ENCODE measurements at places on chromosomes 5 and 9. TPM values are rescaled to one million over a fixed set of nuclear protein-coding genes. Genes with fewer than 3 reads are reported as not detected.
A peak's percentile ranks its signal among the peaks of the same experiment; 100 is the strongest.

DNA sequence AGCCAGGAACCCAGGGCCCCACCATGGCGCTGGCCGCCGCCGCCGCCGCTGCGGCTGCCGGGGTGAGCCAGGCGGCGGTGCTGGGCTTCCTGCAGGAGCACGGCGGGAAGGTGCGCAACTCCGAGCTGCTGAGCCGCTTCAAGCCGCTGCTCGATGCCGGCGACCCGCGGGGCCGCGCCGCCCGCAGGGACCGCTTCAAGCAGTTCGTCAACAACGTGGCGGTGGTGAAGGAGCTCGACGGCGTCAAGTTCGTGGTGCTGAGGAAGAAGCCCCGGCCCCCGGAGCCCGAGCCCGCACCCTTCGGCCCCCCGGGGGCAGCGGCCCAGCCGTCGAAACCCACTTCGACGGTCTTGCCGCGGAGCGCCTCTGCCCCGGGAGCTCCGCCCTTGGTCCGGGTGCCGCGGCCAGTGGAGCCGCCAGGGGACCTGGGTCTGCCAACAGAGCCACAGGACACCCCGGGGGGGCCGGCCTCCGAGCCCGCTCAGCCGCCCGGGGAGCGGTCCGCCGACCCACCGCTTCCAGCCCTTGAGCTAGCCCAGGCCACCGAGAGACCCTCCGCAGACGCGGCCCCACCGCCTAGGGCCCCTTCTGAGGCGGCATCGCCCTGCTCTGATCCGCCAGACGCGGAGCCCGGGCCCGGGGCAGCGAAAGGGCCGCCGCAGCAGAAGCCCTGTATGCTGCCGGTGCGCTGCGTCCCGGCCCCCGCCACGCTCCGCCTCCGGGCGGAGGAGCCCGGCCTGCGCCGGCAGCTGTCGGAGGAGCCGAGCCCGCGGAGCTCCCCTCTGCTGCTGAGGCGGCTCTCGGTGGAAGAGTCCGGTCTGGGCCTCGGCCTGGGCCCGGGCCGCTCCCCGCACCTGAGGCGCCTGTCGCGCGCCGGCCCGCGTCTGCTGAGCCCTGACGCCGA is 749 bp downstream of the SOWAHA start:
- DNase-seq = peak; percentile 82

GRCh38 chr5:158513490-158514318 is 586.0 kb downstream of the EBF1 start:
- DNase-seq = no peak

- no peak for DNase-seq
Measured at GRCh38 chr5:164375051-164375450, 869.6 kb downstream of the MAT2B start.

DNA sequence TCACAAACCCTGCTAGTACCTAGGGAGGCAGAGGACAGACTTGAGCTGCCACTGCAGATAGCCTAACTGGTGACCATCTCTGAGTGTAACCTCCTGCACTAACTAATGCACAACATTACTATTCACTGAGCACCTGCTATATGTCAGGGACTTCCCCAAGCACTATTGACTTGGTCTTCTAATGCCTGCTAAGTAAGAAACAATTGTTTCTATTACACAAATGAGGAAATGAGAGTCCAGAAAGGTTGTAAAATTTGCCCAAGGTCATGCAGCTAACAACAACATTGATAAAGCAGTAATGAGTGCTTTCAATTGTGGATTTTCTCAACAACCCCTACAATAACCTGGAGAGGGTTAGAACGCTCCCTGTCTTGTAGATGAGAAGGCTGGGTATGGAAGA is 183.7 kb downstream of the ZNF462 start:
- no peak for DNase-seq

DNA sequence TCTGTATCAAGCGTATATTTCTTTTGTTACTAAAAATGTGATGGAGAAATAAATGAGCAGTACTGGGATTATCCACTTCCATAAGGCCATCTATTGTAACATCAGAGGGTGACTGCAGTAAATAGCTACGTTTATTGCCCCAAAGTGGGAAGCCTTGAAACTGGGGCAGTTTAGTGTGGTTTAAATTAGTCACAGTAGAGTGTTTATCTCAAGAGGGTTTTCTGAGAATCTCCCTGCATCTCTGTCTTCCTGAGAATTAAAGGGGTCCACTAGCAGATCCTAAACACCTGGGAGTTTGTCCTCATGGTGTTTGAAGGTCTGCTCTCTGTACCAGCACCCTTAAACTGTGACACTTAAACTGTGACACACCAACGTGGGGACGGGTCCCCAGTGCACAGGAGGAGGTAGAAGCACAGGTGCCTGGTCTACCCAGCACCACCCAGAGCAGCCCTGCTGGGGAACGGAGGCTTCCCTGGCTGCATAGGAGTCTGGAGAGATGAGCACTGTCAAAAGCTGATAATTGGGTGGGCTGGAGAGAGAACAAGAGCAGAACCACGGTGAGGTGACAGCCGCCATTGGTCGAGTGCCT is 25.2 kb downstream of the PRRC2B start:
- peak; percentile 67 for DNase-seq

GRCh38 chr9:93810028-93810971 is 144.9 kb downstream of the BARX1 start:
- DNase-seq = peak; percentile 31

- DNase-seq = peak; percentile 83
Measured at GRCh38 chr5:157303667-157304327, 37.9 kb downstream of the CYFIP2 start.

DNA sequence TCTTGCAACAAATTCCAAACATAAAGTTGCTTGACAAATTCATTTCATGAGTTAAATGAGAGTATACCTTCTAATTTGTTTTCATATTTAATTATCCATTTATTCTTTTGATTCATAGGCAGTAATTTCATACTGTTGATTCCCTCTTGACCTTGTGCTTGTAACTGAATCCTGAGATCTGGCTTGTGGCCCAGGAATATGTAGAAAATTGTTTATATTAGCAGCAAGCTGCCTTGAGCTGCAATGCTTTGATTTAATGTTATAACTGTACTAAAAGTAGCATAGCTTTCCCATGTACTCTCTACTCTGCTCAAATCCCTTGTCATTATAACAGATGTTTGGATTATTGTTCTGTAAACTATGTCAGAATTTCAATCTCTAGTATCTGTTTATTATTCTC is 780.7 kb downstream of the NR2F1-AS1 start:
- no peak for DNase-seq

DNA sequence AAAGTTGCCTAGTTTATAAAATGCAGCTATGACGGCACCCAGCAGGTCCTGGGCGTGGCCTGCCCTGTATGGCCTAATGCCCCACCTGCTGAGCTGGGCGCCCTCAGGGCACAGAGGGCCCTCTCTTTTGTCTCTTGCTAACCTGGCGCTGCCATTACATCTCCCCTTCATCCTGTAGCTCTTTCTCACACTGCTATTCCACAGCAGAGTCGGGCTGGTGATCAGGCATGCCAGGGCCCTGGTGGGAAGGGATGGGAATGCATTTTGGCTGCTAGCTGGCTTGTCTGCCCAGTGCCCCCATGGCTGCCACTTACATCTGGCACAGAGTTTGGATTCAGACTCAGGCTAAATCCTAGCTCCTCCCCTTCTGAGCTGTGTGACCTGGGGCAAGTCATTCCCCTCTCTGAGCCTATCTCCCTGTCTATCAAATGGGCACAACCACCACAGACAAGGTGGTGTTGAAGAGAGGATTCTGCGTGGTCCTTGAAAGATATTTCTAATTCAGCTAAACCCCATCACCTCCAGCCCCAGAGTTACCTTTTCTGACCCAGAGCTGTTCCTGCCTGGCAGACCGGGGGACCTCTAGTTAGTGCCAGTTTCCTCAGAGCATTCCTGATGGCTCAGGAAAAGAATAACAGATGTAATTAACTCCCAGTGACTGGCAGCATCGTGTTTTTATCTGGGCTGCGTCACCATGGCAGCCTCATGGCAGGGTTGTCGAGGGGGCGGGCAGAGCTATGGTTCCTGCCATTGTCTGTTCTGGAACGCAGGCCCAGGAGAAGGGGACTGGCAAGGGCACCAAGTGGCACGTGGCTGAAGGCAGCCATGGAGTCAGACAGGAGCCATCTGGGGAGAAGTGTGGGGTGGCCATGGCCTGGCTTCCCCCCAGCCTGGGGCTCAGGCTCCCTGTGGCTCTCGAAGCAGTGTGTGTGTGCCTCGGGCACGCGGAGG is 6.3 kb downstream of the PRR7 start:
- no peak for DNase-seq

- DNase-seq = no peak
Measured at GRCh38 chr9:21684831-21685362, 117.5 kb upstream of the MTAP start.

GRCh38 chr5:142798099-142798770 is 28.1 kb downstream of the ARHGAP26 start:
- peak; percentile 76 for DNase-seq

DNA sequence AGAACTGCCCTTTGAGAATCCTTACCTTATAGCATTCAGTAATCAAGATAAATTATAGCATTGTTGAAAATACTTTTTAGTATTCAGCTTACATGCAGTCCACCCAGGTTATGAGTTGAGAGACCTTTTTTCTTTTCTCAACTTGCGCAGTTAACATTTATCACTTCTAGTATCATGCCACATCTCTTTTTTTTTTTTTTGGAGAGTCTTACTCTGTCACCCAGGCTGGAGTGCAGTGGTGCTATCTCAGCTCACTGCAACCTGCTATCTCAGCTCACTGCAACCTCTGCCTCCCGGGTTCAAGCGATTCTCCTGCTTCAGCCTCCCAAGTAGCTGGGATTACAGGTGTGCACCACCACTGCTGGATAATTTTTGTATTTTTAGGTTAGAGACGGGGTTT is 29.0 kb downstream of the LRRC70 start:
- no peak for DNase-seq

GRCh38 chr5:124492444-124493224 is 253.8 kb downstream of the ZNF608 start:
- DNase-seq = no peak

DNA sequence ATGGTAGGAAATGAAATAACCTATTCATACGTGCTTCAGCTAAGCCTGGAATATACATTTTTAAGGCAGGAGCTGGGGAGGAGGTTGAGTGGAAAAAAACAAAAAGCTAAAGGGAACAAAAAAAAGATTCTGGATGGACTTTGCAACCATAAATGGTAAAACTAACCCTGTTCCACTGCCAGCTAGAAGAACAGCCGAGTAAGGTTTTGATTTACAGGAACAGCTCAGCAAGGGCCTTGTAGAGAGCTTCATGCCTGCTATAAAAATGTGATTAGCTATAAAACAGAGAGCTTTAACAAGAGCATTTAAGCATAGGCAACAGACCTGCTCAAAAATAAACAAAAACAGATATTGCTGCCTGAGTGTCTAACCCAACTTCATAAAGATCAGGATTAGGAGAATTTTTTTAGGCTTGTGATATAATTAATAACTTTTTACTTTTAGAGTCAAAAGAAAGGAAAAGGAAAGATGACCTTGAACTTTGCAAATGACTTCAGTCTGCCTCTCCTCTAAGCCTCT is 194.8 kb downstream of the FBXL7 start:
- DNase-seq = no peak

DNA sequence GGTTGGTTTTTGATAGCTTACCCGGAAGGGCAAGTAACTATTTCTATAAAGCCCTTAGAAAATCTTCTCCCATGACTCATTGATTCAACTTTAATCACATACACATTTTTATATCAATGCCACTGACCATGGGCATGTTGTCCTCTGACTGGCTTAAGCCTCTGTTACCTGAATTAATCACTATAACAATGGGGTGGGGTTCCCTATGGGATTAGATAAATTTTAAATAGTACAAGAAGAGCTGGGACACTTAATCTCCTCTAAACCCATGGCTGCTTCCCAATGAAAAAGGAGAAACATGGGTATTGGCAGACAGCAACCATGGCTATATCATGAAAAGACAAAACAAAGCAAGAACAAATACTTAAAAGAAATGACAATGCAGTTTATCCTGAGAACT is 636.2 kb downstream of the BRINP1 start:
- DNase-seq = no peak

DNA sequence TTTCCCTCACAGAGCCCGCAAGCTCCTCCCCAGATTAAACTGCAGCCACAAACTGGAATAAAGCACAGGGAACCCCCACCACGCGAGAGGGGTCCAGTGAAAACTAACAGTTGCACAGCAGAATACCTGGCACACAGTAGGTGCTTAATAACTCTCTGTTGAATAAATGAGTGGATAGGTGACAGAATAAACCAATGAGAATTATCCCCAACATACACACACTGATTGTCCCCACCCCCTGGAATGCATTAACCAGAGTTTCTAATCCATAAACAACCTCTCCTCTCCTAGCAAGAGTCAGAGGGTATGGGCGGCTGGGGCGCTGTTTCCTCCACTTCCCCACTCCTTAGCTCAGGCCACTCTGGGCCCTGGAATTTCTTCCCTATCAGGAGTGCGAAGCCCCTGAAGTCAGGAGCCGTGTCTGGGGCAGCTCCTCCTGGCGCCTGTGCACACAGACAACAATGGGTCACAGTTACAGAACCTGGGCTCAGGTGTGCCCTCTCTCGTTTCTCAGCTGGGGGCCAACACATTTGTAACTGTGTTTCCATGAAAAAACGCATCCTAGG is 27.6 kb downstream of the RAPGEF1 start:
- DNase-seq = no peak

DNA sequence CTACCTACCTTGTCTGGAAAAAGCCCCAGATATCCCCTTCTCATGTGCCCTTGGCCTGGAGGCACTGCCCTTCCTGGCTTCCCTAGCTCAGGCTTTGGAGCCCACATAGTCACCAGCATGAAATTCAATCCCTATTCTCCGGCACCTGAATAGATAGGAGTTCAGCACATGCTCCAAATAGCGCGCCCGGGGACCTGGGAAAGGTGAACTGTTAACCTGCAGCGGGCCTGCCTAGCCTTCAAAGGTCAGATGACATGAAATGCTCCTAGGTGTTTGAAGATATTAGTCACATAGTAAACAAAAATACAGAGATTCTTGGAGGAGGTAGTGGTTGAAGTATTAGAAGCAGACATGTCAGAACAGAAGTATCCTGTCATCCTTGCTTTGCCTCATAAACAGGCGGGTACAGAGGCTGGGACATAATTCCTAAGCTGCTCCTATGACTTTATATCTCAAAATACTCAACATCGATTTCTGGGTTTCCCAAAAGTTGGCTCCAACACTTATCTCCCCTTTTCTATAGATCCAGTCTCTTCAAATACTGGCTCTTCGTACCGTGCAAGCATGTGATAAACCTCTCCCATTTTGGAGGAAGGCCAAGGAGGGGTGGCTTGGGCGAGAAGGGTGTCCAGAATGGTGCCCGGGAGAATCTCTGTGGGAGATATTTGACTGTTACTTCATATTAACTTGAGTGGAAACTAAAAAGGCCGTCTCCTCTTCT is 88.0 kb upstream of the ANKH start:
- no peak for DNase-seq

GRCh38 chr5:55227664-55228430 is 732 bp upstream of the MCIDAS start:
- no peak for DNase-seq

Gene SLC28A3
- 0.44 TPM for total RNA-seq

Gene ZNF367
- 22.1 TPM for total RNA-seq

Gene RASEF
- total RNA-seq = not detected

Gene SMIM27
- total RNA-seq = 15.6 TPM

Gene MARCOL
- total RNA-seq = not detected

Gene SMIM33
- total RNA-seq = 0.37 TPM

Gene SIT1
- 81.8 TPM for total RNA-seq

Gene CFAP77
- not detected for total RNA-seq

Gene SEMA5A
- not detected for total RNA-seq

Gene ENTPD2
- total RNA-seq = 0.21 TPM

Gene NUP214
- total RNA-seq = 79.2 TPM
